ENCODE measurements at places on chromosomes 16 and 17.
A peak's percentile ranks its signal among the peaks of the same experiment; 100 is the strongest.

GRCh38 chr16:2036200-2036966 is 9.7 kb downstream of the NHERF2 start:
- H3K27me3 ChIP-seq: no peaks in the 10 kb centered on the region
- peak overlapping the region; percentile 81 for H3K4me3 ChIP-seq
- peaks cover 1% of the 10 kb centered on the region for H3K4me1 ChIP-seq
- H3K27ac ChIP-seq: peak overlapping the region; percentile 87
- DNase-seq: no peak
- no peaks in the 10 kb centered on the region for H3K36me3 ChIP-seq

DNA sequence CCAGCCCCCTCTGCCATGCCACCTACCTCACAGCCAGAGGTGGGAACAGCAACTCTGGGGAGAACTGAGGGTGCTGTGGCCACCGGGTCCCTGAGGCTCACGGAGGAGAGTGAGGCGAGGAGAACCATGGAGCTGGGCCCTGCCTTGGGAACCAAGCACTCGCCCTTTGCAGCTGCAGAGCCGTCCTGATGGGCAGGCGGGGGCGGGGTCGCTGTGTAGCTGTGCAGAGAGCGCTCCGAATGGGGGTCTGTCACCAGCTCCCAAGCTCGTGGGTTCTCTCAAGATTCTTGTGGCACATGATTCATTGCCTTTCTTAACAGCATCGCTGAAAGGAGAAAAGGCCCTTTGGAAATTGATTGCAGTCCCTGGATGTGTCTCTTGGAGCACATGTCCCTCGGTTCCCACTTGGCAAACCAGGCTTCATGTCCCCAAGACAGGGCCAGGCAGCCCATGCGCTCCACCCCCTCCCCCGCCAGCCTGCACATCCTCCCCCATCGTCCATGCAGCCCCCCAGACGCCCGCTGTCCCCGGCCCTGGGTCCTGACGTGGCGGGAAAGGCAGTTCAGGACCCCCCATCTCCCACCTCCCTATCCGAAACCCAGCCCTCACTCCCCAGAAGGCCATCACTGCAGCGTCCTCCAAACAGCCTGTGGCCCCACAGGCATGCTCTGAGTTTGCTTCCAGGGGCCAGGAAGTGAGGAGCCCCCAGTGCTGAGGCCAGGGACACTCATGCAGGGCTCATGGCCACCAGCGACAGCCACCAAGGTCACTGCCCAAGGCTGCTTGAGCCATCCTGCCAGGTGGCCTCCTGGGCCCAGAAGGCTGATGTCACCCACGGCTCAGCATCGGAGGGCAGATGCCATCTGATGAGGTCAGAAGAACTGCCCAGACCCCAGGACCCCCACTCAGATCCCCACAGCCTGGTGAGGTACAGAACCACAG is 20.6 kb upstream of the CHMP6 start:
- no peaks in the 10 kb centered on the region for H3K4me1 ChIP-seq
- DNase-seq: no peak
- H3K27me3 ChIP-seq: no peaks in the 10 kb centered on the region
- H3K27ac ChIP-seq: no peak overlapping the region
- H3K4me3 ChIP-seq: no peak overlapping the region
- H3K36me3 ChIP-seq: no peaks in the 10 kb centered on the region

DNA sequence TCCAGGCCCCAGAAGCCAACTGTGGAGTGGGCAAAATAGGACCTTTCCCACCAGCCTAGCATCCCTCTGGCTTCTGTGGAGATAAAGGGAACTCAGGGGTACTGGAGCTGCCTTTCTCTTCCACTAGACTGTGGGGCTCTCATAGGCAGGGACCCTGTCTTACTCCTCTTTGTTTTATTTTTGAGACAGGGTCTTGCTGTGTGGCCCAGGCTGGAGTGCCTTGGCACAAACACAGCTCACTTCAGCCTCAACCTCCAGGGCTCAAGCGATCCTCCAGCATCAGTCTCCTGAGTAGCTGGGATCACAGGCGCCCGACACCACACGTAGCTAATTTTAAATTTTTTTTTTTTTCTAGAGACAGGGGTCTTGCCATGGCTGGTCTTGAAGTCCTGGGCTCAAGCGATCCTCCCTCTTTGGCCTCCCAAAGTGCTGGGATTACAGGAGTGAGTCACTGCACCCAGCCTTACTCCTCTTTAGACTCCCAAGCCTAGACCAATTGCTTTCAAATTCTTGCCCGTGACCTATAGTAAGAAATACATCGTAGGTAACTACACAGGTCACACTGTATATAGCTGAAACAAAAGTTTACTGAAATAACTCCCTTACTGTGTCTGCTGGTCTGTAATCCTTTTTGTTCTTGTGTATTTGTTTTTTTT is 2.6 kb downstream of the RAI1 start:
- DNase-seq: no peak
- no peak overlapping the region for H3K27ac ChIP-seq
- H3K4me3 ChIP-seq: no peak overlapping the region
- no peaks in the 10 kb centered on the region for H3K36me3 ChIP-seq
- no peaks in the 10 kb centered on the region for H3K4me1 ChIP-seq

GRCh38 chr17:79814974-79815835 is 18.3 kb upstream of the CBX8 start:
- peak; percentile 77 for DNase-seq
- H3K27me3 ChIP-seq: peaks cover 41% of the 10 kb centered on the region
- H3K4me3 ChIP-seq: no peak overlapping the region

DNA sequence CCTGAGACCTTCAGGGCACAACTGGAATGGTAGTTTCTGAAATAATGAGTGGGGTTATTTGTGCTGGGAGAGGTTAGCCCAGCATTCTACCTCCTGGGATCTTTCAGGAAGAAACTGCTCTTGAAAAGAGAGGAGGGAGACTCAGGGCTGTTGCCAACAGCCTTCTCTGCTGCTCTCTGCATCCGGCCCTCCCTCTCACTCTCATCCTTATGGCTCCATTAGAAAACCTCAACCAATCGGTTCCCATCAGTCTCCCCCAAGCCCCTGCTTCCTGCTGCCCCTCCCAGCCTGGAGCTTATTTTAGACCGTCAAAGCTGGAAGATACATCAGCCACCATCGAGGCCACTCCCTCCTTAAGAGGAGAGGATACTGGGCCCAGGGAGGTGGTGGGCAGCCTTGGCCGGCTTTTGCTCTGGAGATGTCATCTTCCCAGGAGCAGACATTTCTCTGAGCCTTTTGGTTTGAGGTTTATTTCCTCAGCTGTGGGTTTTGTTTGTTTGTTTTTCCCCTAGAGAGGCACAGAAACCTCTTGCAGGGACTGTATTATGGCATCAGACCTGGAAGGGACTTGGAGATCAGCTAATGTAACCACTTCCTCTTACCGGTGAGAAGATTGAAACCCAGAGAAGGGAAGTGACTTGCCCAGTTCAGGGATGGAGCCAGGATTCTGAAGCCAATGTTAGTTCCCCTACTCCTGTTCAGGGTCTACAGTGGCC is 2.7 kb downstream of the MPRIP start:
- H3K27me3 ChIP-seq: no peaks in the 10 kb centered on the region
- H3K4me1 ChIP-seq: no peaks in the 10 kb centered on the region
- DNase-seq: peak; percentile 45
- H3K36me3 ChIP-seq: no peaks in the 10 kb centered on the region
- no peak overlapping the region for H3K27ac ChIP-seq
- no peak overlapping the region for H3K4me3 ChIP-seq

GRCh38 chr16:74064120-74064735 is 232.4 kb upstream of the PSMD7 start:
- H3K4me3 ChIP-seq: no peak overlapping the region
- no peak overlapping the region for H3K27ac ChIP-seq

- H3K4me3 ChIP-seq: no peak overlapping the region
- H3K4me1 ChIP-seq: no peaks in the 10 kb centered on the region
- DNase-seq: peak; percentile 68
- no peaks in the 10 kb centered on the region for H3K27me3 ChIP-seq
- no peak overlapping the region for H3K27ac ChIP-seq
- no peaks in the 10 kb centered on the region for H3K36me3 ChIP-seq
Measured at GRCh38 chr16:78796221-78796866, 696.9 kb downstream of the WWOX start.

DNA sequence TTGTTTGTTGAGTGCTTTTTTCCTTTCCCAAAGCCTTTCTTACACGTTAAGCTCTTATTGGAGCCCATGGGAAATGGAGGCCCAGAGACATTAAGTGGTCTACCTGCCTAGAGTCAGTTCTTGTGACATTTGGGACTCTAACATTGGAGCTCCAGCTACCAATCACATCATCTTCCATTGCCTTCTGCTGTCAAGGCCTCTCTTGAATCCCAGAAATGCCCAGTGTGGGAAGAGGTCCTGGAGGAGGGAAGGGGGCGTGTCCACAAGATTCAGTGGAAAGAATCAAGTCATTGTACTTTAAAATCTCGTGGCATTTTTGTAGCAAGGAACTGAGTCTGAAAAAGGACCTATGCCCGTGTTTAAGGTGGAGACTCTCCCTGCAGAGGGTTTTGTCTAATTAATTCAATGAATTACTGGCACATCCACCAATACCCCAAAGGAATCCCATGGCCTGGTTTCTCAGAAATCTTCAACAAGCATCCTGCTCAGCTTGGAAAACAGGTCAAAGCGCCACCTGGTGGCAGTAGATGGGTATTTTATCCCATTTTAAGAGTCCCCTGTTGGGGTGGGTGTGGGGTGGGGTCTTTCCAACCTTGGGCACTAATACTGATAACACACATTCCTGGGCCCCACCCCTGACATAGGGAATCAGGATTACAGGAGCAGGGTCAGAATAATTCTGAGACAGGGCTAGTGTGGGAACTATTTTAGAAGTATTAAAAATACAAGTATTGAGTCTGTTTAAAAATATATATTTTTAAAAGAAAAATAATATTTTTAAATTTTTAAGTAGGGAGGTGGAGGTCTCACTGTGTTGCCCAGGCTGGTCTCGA is 24.6 kb downstream of the GPT2 start:
- no peak overlapping the region for H3K4me3 ChIP-seq
- no peak overlapping the region for H3K27ac ChIP-seq
- H3K27me3 ChIP-seq: no peaks in the 10 kb centered on the region
- no peaks in the 10 kb centered on the region for H3K4me1 ChIP-seq

DNA sequence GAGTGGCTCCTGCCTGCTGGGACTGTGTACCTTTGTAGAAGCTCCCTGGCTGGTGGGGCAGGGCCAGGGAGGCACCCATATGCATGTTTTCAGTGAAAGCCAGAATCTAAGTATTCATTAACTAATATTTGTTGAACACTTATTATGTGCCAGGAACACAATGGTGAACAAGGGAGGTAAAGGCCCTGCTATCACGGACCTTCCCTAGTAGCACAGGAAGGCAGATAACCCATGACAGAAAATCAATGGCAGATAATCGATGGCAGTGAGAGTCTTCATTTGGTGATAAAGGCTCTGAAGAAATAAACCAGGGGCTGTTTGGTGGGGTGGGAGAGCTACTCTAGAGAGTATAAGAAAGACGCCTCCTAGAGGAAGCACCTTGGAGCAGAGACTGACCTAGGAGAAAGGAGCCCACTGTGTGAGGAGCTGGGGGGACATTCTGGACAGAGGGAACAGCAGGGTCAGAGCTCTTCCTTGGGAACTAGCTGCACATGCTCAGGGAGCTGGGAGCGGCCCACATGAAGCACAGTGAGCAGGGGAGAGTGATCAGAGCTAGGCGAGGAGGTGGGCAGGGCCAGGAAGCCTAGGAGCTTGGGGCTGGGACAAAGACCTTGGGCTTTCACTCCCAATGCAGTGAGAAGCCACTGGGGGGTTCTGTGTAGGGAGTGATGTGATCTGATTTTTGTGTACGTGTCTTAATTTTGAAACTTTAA is 78.5 kb downstream of the SPECC1 start:
- H3K4me1 ChIP-seq: no peaks in the 10 kb centered on the region
- H3K36me3 ChIP-seq: no peaks in the 10 kb centered on the region
- H3K27me3 ChIP-seq: no peaks in the 10 kb centered on the region
- no peak for DNase-seq
- no peak overlapping the region for H3K4me3 ChIP-seq

DNA sequence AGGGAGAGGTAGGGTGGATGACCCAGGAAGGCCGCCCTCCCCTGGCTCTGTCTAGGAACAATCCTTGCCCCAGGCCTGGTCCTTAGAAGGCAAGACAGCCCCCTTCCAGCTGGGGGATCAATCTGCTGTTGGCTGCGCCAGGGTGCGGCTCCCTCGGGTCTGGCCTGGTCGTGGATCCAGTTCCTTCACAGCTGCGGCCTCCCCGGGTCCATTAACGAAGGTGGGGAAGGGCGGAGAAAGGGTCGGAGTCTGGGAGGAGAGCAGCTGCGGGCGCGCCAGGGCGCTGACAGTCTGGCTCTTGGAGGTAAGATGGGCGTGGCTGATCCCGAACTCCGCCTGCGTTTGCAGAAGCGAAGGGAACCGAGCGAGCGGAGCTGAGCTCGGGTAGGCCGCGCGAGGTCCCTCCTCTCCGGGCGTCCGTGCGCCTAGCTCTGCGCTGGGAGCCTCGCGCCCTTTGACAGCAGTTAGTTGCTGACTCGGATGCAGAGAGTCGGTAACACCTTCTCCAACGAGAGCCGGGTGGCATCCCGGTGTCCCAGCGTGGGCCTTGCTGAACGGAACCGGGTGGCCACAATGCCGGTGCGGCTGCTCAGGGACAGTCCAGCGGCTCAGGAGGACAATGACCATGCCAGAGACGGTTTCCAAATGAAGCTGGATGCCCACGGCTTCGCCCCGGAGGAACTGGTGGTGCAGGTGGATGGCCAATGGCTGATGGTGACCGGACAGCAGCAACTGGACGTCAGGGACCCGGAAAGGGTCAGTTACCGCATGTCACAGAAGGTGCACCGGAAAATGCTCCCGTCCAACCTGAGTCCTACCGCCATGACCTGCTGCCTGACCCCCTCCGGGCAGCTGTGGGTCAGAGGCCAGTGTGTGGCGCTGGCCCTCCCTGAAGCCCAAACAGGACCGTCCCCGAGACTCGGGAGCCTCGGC is at the start of gene HSPB9:
HSPB9 (plus strand) TSS at position 434 of the 933 bp plus-strand sequence; CDS start at position 481, 47 bp downstream.
- H3K36me3 ChIP-seq: no peaks in the 10 kb centered on the region
- DNase-seq: peak; percentile 88
- H3K27ac ChIP-seq: peak within 1 kb of the TSS; percentile 50
- H3K27me3 ChIP-seq: no peaks in the 10 kb centered on the region
- no peaks in the 10 kb centered on the region for H3K4me1 ChIP-seq

DNA sequence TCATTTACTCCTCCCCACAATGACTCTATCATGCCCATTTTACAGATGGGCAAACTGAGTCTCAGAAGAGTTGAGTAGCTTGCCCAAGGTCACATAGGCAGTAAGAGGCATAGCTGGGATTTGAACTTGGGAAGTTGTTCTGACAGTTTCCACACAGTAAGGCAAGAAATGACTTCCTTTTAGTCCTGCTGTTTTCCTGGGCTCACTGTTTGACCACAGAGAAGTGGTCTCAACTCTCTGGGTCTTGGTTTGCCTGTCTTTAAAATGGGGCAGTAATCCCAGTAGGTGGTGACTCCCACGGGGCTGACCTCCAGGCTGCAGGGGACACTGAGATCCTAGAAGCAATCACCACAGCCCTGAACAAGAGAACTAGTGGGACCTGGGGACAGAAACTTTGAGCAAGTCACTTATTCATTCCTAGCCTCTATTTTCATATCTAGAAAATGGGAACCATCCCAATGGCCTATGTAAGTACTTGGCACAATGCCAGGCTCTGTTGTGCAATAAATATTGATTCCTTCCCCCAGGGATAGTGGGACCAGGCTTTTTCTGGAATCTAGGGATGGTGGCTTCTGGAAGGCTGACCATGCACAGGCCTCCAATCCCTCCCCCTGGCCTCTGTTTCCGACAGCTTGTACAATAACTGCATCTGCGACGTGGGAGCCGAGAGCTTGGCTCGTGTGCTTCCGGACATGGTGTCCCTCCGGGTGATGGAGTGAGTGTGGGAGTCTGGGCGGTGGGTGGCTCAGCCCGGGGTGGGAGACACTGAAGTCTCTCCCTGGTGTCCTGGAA is 20.5 kb downstream of the DEXI start:
- no peak for DNase-seq
- H3K27me3 ChIP-seq: no peaks in the 10 kb centered on the region
- no peak overlapping the region for H3K4me3 ChIP-seq
- H3K36me3 ChIP-seq: no peaks in the 10 kb centered on the region
